ENCODE measurements at places on chromosomes 1 and 21. TPM values are rescaled to one million over a fixed set of nuclear protein-coding genes. Genes with fewer than 3 reads are reported as not detected.

PRR9 gene
- total RNA-seq = not detected

AVPR1B gene
- not detected for total RNA-seq

NBPF4 gene
- not detected for total RNA-seq

NR5A2 gene
- 8.5 TPM for total RNA-seq

CD53 gene
- 59.9 TPM for total RNA-seq

ARHGEF10L gene
- total RNA-seq = 15.0 TPM

CENPF gene
- 2.0 TPM for total RNA-seq

RAB25 gene
- total RNA-seq = 75.2 TPM

SH2D2A gene
- 2.4 TPM for total RNA-seq

EPHA2 gene
- 35.6 TPM for total RNA-seq

- DNase-seq = peak; percentile 17
These were observed 125.2 kb upstream of the PTBP2 start for GRCh38 chr1:96596226-96596922.

- DNase-seq = peak; percentile 95
These were observed at the start of gene RGL1 for GRCh38 chr1:183804916-183805841. Gene RGL1, plus strand, starts transcription at chr1:183805120. Its CDS starts 178 bp downstream, at chr1:183805298.

GRCh38 chr1:220828950-220829586, 42.4 kb downstream of the MTARC1 start:
- peak; percentile 81 for DNase-seq

- DNase-seq = peak; percentile 17
These were observed 182.1 kb upstream of the DMRTA2 start for GRCh38 chr1:50605186-50605875.

GRCh38 chr1:156752843-156753482, 1.5 kb upstream of the HDGF start:
- peak; percentile 53 for DNase-seq

- DNase-seq = no peak
These were observed 225.3 kb downstream of the SDCCAG8 start for GRCh38 chr1:243481101-243481500.

DNA sequence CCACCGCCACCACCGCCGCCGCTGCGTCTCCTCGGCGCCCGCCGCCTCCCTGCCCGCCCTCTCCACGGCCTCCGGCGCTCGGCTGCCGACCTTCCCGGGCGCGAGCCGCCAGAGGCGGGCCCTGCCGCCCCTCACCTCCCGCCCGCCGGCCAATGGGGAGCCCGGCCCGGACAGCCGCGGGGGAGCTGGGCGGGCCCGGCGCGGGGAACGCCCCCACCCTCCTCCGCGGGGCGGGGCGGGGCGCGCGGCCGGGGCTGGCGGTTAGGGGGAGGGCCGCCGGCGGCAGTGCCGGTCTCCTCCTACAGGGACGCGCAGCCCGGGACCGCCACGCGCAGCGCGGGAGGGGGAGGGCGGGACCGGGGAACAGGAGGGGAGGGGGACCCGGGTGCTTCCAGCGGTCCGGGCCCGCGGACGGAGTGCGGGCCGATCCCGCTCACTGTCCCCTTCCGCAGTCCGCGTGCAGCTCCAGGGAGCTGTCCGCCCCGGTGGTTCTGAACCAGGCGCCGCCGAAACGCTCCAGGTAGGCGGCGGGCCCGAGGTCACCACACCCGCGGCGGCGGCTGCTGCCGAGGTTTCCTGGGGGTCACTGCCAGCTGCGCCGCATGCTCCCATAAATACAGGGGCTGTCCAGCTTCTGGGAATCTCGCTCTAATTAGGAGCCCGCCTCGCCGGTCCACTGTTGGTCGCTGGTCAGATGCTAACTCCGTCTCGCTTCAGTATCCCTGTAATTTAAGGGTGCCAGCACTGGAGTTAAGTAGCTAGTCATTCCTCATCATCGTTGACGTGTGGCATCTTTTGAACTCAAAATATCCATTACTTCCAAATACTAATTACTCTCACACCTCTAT, at the start of gene PGBD5:
Gene PGBD5, minus strand, starts transcription at position 87 of the 848 bp plus-strand sequence. CDS start 404 bp downstream, outside the sequence.
- peak; percentile 89 for DNase-seq

- no peak for DNase-seq
These were observed 75.9 kb upstream of the SAMD13 start for GRCh38 chr1:84225646-84226045.

DNA sequence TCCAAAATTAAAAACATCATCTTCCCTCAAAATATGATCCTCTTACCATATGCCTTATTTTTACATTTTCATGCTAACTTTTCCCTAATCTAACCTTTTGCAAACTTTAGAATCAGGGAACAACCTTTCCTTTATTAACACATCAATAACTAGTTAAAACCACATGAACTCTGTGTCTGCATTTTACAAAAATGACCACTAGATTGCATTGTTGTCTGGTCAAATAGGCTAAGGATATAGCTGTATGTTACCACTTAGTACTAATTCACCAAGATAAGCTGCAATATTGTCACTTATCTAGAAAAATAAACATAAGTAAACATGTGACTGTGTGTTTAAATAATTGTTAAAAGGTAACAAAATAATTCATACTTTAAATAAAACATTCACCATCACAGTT, 82.3 kb downstream of the DENND1B start:
- no peak for DNase-seq

DNA sequence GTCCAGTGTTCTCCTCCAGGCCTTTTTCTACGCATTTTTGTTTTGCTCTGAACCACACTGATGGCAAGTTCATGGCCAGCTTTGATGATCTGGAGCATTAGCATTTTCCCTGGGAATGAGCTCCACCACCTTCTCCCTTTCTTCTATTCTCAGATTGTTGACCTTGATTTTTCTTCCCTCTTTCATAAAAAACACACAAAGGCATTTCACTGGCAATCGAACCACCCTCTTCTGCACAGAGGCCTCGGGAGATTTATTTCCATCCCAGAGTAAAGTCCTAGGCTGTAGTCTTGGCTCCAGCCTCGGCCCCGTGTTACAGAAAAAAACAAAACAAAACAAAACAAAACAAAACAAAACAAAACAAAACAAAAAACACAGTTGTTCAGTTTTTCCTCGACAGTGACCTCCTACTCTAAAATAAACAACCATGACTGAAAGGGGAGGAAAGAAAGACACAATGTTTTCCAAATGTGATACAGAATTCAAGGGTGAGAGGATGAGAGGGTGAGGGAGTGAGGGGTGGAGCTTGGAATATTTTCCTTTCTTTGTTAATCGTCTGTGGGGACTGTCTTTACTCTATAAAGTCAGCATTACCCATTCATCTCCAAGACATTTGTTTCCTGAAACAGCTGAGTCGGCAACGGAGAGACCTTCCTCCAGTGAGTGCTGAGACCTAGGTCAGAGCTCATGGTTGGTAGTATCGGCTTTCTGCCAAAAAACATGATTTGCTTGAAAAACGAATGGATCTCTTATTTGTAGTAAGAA, 29.8 kb upstream of the RNF186 start:
- DNase-seq = peak; percentile 11

DNA sequence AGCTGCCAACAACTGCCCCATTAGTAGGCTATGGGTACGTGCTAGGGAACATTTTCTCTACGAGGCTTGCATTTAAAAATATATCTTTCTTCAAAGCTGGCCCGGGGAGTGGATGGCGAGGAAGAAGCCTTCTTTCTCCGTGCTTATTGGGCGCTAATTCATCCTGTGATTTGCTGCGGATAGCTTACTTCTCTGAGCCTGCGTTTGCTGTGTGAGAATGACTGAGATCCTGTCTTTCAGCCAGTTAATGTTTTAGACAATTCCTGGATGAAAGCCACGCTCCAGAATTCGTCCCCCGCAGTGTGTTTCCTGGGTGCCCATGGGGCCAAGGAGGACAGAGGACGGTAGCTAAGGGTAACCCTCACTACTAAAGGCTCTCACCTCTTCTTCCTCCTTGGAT, 57.8 kb upstream of the TARBP1 start:
- DNase-seq = no peak

DNA sequence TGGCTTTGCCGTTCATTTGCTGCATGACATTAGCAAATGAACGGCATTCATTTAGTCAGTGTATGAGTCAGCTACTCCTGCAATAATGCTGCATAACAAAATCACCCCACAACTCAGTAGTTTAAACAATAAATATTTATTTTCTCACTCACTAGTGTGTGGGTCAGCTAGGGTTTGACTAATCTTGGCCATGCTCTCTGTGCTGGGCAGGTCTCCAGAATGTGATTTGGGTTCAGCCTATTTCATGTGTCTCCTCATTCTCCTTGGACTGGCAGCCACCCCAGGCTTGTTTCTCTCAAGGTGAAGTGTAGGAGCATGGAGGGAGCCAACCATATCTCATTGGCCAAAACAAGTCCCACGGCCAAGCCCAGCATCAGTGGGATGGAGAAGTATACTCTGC, 104.3 kb downstream of the LACTBL1 start:
- DNase-seq = no peak

GRCh38 chr1:19484798-19485361, 459 bp downstream of the CAPZB start:
- DNase-seq = no peak

GRCh38 chr1:209924390-209924789, 13.6 kb upstream of the SYT14 start:
- DNase-seq = no peak

DNA sequence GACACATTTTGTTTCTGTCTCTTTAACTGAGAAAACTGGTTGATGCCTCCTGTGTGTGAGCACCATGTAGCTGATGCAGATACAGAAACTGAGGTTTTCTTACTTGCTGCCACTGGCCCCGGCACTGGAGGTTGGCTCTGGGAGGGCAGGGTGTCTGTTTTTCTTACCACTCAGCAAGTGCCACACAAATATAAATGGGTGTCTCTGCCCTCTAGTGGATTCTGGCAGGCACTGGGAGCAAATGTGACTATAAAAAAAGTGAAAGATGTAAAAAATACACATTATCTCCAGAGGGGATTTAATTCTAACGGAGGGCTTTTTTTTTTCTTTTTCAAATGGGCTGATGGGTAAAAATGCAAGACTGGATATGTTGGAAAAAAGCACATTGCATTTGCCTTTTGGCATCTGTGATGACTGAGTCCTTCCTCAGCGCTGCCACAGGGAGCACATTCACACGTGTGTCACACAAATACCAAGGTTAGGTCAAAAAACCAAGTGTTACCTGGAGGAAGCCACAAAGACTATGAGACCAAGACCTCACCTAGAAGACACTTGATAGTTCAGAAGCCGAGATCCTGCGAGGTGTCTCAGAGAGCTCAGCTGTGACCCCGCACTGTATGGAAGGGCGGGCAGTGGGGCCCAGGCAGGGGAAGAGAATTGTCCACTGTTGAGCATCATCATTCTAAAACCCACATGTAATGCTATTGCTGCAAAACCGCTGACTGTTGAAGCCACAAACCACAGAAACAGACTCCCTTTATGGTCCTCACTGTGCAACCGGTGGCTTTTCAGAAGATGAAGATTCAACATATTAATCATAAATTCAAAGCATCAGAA, 18.9 kb downstream of the PGBD2 start:
- peak; percentile 34 for DNase-seq

GRCh38 chr1:155205969-155206593, 1.6 kb downstream of the THBS3 start:
- DNase-seq = no peak

All from lung (tissue), 17 donors.